ENCODE measurements at places on chromosomes 2 and 18.
A peak's percentile ranks its signal among the peaks of the same experiment; 100 is the strongest.

- peak; percentile 41 for DNase-seq
Measured at GRCh38 chr2:1730015-1730927, 14.0 kb downstream of the PXDN start.

GRCh38 chr2:121472470-121472993 lies 58.1 kb upstream of the RNU4ATAC start:
- no peak for DNase-seq

GRCh38 chr2:111710085-111710484 lies 173.9 kb downstream of the ANAPC1 start:
- DNase-seq, result no peak

- DNase-seq, result no peak
Measured at GRCh38 chr2:112204411-112204810, 50.4 kb downstream of the ZC3H8 start.

DNA sequence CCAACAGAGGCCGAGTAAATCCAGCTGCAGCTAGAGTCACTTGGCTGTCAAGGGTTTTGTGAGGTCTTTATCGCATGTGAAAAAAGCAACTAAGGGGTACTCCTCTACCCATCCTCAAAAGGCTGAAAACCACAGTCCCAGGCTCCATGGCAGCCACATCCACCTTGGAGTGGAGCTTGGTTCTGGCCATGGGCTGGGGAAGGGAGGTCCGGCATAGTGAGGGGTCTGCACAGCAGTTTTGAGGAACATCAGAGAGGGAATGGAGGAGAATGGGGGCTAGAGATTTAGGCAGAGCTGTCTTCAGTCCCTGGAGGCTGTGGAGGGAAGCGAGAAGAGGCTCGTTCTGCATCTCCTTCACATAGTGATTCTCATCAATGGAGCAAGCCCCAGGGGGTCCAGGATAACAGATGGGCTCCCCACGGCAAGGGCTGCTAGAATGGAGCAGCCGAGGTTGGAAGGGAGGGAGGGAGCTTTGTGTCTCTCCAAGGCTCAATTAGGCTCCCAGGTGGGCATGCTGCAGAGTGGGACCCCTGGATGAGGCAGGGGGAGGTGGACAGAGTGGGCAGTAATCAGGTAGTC lies 21.0 kb downstream of the MROH2A start:
- DNase-seq, result no peak

- DNase-seq, result no peak
Measured at GRCh38 chr18:11071300-11071699, 78.1 kb downstream of the PIEZO2 start.

- no peak for DNase-seq
Measured at GRCh38 chr2:189506514-189506976, 65.3 kb downstream of the WDR75 start.

- DNase-seq, result no peak
Measured at GRCh38 chr2:167607211-167607610, 640.2 kb downstream of the STK39 start.

DNA sequence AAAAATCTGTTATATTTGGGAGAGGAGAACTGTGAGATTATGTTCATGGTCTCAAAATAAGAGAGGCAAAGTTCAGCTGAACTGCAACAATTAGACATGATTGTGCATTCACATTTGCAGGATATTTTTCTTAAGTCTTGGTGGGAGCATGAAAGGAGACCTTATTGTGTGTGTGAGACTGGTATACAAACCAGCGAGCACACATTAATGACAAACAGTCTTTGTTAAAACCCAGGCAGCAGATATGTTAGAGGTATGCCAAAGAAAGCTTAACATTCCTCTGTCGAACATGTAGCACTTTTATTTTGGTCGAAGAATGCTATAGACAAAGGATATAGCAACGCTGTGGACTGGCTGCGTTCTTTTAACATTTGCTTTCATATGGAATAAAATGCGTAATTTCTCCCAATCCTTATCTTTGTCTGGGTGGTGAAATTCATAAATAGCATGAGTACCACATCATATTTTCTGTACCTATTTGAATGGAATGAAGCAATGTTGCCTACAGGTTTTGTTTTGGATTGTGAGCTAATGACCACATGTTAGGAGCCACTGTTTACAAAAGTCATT lies 88.4 kb downstream of the ICOS start:
- no peak for DNase-seq

DNA sequence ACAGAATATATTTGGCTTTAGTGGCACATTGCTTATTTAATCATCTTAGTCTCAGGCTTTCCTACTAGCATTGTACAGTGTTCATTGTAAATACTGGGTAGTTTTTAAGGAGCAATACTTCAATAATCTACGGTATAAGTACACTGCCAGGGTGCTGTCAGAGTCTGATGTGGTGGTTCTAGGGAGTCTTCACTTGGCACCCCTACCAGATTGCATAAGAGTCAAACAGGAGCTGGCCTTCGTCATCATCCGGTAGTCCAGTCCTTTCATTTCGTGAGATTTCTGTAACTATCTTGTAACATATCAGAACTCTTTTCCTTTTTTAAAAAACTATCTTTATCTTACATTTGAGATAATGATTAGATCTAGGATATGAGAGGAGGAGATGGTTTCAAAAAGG lies 91.1 kb downstream of the ZNF532 start:
- peak; percentile 48 for DNase-seq

- no peak for DNase-seq
Measured at GRCh38 chr18:22847392-22847791, 85.7 kb upstream of the RBBP8 start.

GRCh38 chr2:106581755-106582147 lies 94.6 kb downstream of the CD8B2 start:
- DNase-seq, result no peak

GRCh38 chr2:226905718-226906117 lies 69.9 kb downstream of the RHBDD1 start:
- DNase-seq, result no peak

- no peak for DNase-seq
Measured at GRCh38 chr2:63872571-63873328, 31.1 kb downstream of the UGP2 start.

DNA sequence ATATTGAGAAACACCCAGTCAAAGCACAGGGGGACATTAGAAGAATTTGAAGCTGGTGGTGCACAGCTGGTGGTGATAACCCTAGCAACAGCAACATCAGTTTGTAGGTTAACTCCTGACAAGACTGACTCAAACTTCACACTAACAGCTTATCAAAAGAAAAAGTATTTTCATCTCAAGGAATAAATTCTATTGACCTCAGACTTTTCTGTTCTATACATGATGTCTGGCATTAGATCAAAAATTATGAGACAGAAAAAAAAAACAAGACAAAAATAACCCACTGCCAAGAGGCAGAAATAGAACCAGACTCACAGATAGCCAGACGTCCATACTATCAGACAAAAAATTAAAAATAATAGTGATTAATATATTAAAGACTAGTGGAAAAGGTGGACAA lies 126.1 kb downstream of the COL6A3 start:
- DNase-seq, result no peak

DNA sequence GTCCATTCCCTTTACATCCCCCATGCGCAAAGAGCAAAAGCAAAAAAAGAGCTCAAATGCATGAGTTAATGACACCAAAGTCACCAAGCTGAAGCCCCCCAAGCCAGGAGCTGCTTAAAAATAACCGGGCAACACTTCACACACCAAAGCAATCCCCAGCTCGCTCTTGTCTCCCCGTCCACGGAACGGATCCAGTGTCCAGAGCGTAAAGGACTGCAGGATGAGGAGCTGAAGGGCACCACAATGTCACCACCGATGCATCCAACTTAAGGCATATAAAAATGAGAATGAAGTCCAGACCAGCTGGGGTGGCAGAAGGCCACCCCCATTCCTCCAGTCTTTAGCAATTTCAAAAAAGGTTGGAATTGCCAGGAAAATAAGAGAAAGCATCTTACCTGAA lies 8.7 kb downstream of the SMAD7 start:
- DNase-seq, result no peak

DNA sequence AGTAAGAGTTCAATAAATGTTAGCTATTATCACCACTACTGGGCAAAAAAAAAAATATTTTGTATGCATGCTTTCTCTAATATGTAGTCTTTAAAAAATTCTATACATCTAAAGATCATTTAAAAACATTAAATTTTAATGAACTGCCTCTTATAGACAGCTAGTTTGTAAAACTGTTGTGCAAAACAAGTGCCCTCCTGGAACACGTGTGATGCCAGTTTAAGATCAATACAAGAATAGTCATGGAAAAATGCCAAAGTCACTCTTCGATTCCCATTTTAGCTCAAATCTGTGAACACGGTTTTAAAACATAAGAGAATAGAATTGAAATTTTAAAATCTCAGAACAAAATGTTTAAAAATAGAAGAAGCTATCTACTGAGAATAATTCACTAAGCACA lies 242.5 kb upstream of the SMAD7 start:
- DNase-seq, result no peak

DNA sequence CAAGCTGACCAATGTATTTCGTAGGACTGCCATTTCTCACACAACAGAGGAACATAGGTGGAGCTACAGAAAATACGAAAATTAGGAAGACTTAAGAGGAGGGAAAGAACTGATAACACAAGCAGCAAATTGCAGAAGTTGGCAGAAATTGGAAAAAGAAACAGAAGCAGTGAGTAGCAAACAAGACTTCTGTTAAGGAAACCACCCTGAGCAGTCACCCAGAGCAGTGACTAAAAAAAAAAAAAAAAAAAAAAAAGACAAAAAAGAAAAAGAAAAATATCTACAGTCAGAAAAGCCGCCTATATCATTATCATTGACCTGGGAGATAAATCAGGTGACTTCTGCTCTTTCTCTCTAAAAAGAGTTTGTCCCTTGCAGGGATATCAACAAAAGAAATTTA lies 21.4 kb downstream of the STK17B start:
- DNase-seq, result no peak

DNA sequence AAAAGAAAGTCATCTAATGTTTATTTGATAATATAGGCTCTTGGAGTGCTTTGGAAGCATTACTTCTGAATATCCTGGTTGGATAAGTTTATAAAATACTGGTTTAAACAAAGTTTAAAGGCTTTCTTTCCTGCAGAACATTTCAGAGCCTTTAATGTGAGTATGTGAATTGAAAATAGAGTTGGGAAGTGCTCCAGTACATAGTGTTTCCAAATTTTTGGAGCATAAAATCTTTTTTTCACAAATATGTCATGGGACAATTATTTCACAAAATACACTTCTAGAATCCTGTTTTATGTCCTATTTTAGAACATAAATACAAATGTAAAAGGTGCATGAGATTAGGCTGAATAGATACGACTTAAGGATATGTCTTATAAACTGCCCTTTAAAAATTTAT lies 158.9 kb upstream of the HNRNPA3 start:
- no peak for DNase-seq

GRCh38 chr2:50491541-50492476 lies 540.1 kb downstream of the NRXN1 start:
- no peak for DNase-seq

GRCh38 chr2:100743741-100744140 lies 76.2 kb upstream of the NPAS2 start:
- no peak for DNase-seq

GRCh38 chr2:135451966-135452365 lies 79.1 kb downstream of the ZRANB3 start:
- DNase-seq, result no peak

GRCh38 chr2:166984797-166985196 lies 96.5 kb downstream of the XIRP2 start:
- DNase-seq, result no peak

DNA sequence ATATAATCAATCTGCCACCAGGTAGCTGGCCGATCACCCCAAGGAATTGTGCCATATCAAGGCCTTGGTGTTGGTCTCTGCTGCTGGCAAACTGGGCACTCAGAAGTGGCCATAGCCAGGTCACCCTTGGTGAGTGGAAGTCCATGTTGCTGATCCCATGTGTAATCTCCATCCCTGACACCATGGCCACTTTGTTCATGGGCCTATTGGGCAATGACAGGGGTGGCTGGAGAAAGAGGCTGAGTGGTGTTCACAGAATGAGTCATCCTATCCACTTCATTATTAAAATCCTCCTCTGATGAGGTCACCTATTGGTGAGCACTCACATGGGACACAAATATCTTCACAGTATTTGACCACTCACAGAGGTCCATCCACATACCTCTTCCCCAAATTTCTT lies 26.7 kb upstream of the CD226 start:
- DNase-seq, result no peak

DNA sequence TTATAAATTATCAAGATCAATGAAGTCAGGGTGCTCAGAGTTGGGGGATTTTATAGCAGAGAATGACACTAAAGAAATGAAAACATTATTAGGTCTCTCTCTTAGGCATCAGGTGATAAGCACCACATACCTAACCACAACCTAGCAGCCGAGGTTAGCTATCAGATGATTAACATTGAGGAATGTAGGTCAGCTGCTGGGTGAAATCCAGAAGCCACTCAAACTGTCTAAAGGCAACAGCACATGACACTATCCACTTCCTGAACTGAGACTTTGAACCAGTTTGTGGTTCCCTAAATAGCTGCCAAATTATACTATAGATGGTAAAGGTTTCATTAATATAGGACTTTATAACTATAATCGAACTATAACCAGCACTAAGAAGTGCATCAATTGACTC lies 4.7 kb downstream of the EPG5 start:
- no peak for DNase-seq

DNA sequence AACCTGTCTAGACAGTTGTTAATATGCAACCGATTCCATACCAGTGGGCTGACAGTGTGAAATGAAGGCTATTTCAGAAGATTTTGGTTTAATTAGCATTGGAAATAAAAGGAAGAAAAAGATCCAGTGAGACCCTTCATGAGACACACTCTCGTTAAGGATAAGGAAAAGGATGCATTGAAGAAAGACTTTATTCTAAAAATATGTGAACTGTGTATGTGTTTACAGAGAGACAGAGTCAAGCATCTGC lies 2.1 kb downstream of the KLF7 start:
- DNase-seq, result no peak

DNA sequence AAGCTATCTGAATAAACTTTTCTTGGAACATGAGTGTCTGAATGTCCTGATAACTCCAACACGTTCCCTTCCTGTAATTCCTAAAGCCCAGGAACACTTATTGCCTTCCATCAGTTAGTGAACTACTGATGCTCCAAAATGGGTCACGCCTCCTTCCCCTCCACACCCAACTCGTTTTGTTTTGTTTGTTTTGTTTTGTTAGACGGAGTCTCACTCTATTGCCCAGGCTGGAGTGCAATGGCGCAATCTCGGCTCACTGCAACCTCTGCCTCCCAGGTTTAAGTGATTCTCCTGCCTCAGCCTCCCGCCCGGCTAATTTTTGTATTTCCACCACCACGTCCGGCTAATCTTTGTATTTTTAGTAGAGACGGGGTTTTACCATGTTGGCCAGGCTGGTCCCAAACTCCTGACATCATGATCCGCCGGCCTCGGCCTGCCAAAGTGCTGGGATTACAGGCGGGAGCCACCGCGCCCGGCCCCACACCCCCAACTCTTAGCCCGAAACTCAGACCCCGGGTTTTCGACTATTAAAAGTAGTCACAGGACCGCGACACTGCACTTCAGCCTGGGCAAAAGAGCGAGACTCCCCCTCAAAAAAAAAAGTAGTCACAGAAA lies 774 bp downstream of the IER3IP1 start:
- no peak for DNase-seq

DNA sequence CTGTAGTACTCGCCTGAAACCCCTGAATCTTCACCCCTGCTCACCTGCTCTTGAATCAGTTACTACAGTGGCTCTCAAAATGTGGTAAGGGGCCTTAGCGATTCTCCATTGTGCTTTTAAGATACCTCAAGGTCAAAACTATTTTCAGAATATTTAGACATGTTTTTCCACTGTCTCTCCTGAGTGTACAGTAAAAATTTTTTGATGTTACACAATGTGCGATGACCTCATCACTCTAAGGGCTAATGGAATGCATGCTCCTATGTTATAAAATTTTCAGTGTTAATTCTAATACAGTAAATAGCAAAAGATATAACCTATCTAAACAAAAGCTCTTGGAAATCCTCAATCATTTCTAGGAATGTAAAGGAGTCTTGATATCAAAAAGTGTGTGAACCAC lies 336.9 kb upstream of the PKDCC start:
- DNase-seq, result no peak
